H9 (cell line): ENCODE measurements at places on chromosomes 5 and 9.

- DNase-seq: no peak
Observed at GRCh38 chr9:17761984-17762676, 183.3 kb downstream of the SH3GL2 start.

DNA sequence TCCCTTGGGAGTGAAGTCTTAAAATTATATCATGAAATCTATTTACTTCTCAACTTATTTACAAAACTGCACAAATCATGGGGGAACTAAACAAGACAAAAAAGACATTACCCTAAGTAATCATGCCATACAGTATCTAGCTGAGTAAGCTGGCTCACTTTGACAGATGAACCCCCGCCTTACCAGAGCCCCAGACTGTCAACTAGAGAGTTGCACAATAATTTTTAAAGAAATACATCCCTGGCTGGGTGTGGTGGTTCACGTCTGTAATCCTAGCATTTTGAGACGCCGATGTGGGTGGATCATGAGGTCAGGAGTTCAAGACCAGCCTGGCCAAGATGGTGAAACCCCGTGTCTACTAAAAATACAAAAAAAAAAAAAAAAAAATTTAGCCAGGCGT, 62.3 kb downstream of the LPAR1 start:
- DNase-seq: no peak

GRCh38 chr9:18851069-18851795, 181.8 kb downstream of the SAXO1 start:
- DNase-seq: no peak

GRCh38 chr5:167968837-167969236, 322.6 kb upstream of the WWC1 start:
- DNase-seq: no peak

- no peak for DNase-seq
Observed at GRCh38 chr9:132505991-132506655, 76.3 kb upstream of the BARHL1 start.

- DNase-seq: peak; percentile 87
Observed at GRCh38 chr5:141349917-141350619, at the start of gene PCDHGB1. Gene PCDHGB1, plus strand, starts transcription at chr5:141350099. Its CDS starts 162 bp downstream, at chr5:141350261.

GRCh38 chr9:137055385-137056364, 1.8 kb upstream of the ENTPD2 start:
- DNase-seq: no peak

- no peak for DNase-seq
Observed at GRCh38 chr5:59648949-59649921, 244.3 kb downstream of the PDE4D start.

- peak; percentile 94 for DNase-seq
Observed at GRCh38 chr5:51383131-51384121, at the start of gene ISL1. Gene ISL1, plus strand, starts transcription at chr5:51383448. Its CDS starts 224 bp downstream, at chr5:51383672.

DNA sequence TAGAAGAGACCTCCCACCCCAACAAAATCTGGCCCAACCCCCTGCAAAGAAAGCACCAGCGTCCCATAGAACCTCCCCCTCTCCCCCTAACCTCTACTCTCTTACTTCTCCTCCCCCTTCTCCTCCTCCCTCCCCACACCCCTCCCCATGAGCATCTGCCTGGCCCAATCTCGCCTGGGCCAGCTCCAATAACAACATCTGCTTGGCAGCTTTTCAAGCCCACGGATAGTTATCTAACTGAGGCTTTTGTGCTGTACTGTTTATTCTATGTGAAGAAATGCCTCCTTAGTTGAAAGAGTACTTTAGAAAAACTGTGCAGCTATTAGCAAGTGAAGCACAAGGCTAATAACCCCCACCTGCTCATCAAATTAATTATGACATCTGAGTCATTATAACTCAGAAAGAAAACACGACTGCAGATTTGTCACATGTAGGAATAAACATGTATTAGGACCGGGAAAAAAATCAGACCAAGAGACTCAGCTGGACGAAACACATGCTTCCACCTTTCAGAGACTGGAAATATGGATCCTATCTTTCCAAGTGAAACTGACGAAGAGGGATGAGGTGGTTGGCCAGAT, 42.8 kb downstream of the NFIB start:
- peak; percentile 37 for DNase-seq

GRCh38 chr5:61002611-61003355, 57.8 kb downstream of the NDUFAF2 start:
- DNase-seq: no peak

DNA sequence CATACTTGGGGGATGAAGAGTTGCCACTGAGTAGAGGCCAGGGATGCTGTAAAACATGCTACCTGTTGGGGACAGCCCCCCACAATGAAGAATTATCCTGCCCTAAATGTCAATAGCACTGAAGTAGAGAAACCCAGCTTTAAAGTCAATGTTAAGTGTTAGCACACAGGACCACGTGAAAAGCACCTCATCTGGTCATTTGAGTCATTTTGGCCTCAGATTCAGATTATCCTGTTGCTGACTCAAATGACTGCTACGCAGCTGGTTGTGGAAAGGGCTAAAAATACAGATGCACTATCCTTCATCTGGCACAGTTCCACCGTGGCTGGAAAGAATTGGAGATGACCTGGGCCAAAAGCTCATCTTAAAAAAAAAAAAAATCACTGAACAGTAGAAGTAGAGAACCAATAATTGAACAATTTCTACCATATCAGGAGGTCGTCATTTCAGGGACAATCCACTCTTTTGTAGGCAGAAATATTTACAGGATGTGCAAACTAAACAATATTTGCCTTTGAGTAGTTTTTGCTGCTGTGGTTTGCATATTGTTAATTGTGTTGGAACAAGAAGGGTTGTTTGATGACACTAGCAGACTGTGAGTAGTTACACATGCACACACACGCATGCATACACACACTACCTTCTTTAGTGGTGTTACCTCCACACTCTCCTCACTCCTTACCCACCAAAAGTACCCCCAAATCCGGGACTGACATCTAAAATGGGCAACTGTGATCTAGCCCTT, 195.3 kb upstream of the KLF9 start:
- DNase-seq: no peak
